Cardiac fibroblast (primary cell): ENCODE measurements at places on chromosomes 4 and X.

DNA sequence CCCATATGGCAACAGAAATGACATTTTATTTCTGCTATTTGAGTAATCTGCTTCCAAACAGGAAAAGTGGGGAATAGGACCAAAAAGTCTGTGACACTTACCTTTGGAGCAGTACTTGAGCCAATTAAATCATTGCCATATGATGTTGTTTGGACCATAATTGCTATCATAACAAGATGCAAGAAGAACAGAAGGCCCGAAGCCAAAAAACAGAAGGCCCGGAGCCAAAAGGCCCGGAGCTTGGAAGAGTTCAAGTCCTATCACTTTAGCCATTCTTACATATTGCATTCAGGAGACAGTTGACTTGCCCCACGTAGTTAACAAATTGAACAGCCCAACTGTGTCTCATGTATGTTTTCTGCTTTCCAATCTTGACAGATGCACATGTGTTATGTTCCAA, 285.6 kb downstream of the ARHGAP24 start:
- no peak for DNase-seq

DNA sequence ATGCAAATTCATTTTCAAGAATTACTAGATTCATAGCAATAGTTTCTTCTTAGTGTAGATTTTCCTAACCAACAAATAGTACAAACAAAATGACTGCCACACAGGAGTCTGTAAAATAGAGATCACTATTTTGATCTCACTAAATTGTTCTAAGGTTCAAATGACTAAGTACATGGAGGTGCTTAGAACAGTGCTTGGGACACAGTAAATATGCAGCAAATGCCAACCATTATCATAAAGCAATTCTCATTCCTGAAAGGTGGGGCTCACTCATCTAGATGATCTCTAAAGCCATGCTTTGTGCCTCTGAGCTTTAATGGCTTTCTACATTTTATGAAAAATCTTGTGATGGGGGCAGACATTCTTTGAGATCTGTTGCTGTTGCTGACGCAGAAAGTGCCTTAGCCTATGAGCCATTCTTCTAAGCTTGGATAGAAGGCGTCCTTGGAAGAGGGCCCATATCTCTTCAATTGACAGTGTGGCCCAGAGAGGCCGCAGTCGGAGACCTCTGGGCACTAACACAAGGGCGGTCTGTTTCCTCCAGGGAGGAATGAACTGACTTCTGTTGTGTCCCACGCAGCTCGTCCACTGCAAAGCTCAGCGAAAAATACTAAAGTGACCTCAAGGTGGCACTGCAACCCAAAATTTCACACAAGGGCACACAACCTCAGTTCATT, 23.5 kb downstream of the TLR10 start:
- peak; percentile 84 for DNase-seq

- no peak for DNase-seq
Observed at GRCh38 chr4:123623611-123624010, 227.0 kb downstream of the SPRY1 start.

- peak; percentile 7 for DNase-seq
Observed at GRCh38 chr4:122099896-122100295, 52.2 kb upstream of the BLTP1 start.

DNA sequence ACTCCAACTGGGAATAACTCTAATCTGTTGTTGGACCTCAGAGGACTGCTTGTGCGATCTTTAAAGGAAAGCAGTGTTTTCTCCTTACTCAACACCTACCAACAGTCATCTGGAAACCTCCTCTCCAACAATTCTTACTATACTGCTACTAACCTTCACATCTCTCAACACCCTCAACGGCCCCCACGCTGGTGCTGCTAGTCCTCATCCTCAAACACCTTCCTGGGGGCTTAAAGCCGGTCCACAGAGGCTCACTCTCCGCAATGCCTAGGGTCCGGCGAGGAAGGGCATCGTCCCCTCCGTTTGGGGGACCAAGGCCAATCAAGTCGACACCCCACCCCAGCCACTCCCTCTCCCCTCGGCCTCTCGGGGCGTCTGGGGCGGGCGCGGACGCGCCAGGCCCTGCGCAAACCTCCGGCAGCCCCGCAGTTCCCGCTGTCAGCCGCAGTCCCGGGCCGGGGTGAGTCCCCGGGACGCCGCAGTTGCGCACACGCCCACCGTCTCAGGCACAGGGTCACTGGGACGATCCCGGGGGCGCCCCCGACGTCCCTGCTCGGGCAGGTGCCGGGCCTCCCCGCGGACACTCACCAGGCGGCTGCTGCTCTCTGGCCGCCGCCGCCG, 418 bp downstream of the TAB3 start:
- peak; percentile 7 for DNase-seq

GRCh38 chrX:136629084-136629750, 18.7 kb upstream of the CD40LG start:
- DNase-seq = no peak

DNA sequence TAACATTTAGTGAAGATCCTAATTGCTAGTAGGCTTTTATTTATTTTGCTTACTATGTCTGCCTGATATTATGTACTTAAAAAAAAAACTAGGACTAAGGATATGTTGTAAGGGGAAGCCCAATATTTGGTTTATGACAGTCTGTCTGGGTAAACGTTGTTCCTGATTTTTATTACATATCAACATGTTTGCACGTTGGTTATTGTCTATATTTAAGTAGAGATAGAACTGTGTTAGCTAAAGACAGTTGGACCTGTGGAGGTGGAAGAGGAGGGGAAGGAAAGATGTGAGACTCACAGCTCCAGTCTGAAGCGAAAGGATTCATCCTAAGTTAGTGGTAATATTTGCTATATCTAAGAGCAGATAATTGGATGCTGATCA, 90.3 kb downstream of the TMEM131L start:
- DNase-seq = no peak

GRCh38 chr4:125198916-125199315, 115.8 kb upstream of the FAT4 start:
- peak; percentile 4 for DNase-seq

DNA sequence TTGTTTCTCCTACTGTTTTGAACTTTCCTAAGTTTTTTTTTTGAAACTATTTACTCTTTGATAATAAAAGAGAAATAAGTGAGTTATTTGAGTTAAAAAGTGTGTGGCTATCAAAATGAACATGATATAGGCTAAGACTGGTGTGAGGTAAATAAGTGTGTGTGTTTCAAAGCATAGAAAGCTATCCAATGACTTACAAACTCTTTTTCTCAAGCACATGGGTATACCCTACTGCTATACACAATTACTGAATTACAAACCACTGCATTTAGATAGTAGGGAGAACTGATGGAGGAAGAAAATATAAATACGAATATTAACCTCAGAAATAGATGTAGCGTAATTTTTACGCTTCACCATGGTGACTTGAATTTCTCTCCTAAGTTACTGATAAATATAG, 305.8 kb upstream of the ANXA10 start:
- DNase-seq = no peak

GRCh38 chr4:18106620-18107019, 85.1 kb upstream of the LCORL start:
- no peak for DNase-seq

GRCh38 chr4:84907145-84907544, 59.3 kb downstream of the WDFY3 start:
- no peak for DNase-seq

DNA sequence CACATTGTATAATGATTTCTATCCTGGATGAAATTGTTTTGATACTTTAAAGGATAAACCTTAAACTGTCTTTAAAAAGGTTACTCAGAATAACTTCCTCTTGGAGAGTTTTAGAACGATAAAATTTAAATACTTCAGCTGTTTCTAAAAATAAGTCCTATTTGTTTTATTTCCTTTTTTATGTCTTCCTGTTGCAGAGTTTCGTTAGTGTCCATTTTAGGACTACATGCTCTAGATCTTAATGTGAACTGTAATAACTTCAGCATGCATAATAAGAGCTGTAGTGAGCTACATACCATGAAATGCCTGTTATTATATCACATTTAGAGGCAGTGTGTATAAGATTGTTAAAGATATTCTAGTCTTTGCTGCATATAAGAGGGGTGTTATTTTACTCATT, 14.6 kb downstream of the ATP10D start:
- peak; percentile 9 for DNase-seq

DNA sequence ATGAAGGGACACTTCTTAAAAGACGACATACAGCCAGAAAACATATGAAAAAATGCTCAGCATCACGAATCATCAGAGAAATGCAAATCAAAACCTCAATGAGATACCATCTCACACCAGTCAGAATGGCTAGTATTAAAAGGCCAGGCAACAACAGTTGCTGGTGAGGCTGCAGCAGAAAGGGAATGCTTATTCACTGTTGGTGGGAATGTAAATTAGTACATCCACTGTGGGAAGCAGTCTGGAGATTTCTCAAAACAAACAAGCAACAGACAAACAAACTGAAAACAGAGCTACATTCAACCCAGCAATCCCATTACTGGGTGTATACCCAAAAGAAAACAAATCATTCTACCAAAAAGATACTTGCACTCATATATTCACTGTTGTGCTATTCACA, 197.9 kb downstream of the EVC2 start:
- no peak for DNase-seq

GRCh38 chrX:73214426-73215094, at the start of gene NAP1L2:
TSS of gene NAP1L2 (minus strand) at chrX:73214851. CDS start at chrX:73214492, 359 bp downstream.
- DNase-seq = peak; percentile 27

DNA sequence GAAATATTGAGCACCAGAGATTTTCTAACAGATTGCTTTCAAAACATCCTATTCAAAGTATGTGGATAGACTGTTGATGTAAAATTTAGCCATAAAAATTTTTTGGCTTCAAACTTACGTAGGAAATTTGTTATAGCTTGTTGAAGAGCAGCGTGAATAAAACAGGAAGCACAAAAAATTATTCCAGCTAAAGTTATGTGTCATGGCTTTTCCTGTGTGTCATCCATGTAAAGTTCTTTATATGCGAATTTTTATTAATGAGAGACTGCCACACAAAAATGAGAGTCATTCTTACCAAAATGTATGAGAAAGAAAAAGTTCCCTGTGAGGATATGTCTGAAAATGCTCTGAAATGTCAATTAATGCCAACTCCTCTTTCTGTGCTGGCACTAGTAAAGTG, 19.5 kb downstream of the EPGN start:
- DNase-seq = peak; percentile 66

- peak; percentile 49 for DNase-seq
Observed at GRCh38 chrX:140815868-140816267, 106.3 kb downstream of the LINC00632 start.

- no peak for DNase-seq
Observed at GRCh38 chr4:92257931-92258857, 45.6 kb upstream of the GRID2 start.

GRCh38 chr4:185317880-185318279, 77.8 kb downstream of the LRP2BP start:
- DNase-seq = no peak

DNA sequence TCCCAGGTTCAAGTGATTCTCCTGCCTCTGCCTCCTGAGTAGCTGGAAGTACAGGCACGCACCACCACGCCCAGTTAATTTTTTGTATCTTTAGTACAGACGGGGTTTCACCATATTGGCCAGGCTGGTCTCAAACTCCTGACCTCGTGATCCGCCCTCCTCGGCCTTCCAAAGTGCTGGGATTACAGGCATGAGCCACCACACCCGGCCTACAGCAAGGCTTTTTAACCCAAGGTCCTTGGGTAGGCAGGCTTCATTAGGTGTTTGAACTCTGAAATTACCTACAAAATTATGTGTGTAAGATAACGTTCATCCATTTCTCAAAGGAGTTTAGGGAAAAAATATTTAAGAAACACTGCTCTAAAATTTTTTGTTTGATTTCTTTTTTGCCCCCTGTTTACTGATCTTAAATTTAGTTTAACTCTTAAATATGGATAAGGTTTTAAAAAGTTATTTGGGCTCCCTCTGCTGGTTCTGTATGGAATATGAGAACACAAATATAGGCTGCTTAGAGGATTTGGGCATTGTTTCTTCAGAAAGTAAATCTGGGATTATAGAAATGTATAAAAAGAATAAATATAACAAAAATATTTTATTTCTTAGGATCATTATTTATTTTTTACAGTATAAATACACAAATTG, 92.8 kb downstream of the CBR4 start:
- DNase-seq = peak; percentile 78

DNA sequence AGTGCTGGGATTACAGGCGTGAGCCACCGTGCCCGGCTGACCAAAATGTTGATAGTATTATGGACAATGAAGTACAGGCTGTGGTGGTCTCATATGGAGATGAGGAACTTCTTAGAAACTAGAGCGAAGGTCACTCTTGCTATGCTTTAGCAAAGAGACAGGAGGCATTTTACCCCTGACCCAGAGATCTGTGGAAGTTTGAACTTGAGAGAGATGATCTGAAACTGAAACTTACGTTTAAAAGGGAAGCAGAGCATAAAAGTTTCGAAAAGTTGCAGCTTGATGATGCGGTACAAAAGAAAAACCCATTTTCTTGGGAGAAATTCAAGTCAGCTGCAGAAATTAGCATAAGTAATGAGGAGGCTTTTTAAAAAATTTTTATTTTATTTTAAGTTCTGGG, 8.5 kb upstream of the CTAG2 start:
- no peak for DNase-seq

DNA sequence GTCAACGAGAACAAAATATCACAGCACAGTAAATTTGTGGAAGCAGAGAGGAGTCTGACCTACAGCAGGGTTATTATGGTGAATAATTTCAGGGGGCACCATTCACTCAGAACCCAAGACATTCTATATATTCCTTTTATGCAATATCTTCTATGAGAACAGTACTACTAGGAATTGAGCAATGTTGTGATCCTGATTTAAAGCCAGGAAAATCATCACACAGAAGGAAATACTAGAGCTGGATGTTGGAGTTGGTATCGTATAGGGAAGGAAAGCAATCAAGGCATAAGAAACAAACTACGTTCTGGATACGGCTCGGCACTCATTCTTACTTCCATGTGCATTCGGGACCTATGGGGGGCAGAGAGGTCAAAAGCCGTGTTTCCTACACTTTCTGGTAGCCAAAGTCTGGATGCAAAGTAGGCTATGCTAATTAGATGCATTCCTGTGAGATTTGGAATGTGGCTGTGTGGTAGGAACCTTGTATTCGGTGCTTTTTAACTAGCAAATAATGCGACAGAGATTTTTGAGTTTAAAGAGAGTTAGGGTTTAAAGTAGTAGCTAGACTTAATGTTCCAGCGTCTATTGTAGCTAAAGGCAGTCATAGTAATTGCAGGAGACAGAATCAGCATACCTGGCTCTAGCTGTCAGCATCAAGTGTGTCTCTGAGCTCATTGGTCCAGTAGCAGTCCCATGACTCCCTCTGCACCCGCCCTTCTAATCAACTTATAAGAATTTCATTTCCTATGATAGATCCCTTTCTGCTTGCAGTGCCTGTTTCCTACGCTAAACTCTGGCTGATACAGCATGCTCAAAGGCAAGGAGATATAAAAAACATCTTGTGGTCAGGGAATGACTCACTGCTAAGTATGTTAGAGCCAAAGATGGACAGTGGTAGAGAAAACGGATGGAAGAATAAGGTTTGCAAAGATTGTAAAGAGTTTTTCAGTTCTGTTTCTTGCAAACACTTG, 43.3 kb upstream of the PDGFC start:
- DNase-seq = peak; percentile 88

GRCh38 chrX:19005909-19006308, 22.0 kb upstream of the PHKA2 start:
- DNase-seq = no peak

DNA sequence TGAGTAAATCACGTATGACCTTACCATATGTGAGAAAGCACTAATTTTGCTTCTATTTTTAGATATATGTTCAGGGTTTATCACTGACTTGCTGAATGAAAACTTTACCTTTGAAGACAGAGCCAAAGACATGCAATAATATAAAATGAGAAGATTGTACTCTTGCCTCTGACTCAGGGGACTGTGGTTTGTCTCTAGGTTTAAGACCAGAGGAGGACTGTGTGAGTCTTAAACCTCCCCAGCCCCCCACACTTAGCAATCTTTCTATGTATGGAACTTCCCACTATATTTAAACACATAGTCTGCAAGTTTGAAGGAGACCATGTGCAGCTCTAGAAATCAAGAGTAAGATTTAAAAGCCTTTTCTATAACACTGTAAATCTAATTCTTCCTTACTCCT, 368.7 kb upstream of the FAM241A start:
- no peak for DNase-seq
